ENCODE measurements at places on chromosomes 16 and 17.
A peak's percentile ranks its signal among the peaks of the same experiment; 100 is the strongest.

DNA sequence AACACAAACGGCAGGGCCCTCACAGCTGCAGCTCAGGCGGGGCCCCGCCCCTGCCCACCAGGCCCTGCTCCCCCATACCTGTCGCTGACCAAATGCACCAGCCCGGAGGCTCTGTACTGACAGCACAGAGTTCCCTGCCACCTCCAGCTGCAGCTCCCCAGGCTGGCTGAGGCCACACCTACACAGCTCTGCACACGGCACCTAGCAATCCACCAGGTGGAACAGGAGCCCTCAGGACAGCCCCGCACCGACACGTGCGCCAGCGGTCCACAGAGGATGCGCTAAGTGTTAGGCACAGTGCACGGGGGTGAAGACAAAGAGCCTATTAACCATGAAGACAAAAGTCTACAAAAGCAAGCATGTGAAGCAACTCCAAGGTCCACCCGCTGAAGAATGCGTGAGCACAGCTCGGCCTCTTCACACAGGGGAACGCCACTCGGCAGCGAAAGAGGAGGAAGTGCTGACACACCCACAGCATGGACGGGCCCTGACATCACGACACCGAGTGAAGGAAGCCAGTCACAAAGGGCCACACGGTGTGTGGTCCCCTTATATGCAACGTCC is 5.4 kb downstream of the ZCCHC14 start:
- no peak for DNase-seq

DNA sequence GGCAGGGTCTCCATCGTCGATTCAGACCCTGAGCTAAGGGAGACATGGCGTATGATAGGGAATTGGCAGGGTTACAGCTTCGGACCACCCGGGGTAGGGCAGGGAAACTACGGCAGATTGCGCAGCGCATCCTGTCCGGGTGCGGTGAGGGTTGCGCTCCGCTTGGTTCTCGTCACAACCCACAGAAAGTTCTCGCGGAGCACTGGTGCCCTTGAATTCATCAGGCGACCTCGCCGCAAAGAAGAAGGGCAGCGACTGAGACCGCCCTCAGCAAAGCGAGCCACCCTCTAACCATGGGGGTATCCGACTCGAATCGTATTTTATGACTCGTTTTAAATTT is 1.2 kb downstream of the HS3ST3B1 start:
- no peak for DNase-seq

DNA sequence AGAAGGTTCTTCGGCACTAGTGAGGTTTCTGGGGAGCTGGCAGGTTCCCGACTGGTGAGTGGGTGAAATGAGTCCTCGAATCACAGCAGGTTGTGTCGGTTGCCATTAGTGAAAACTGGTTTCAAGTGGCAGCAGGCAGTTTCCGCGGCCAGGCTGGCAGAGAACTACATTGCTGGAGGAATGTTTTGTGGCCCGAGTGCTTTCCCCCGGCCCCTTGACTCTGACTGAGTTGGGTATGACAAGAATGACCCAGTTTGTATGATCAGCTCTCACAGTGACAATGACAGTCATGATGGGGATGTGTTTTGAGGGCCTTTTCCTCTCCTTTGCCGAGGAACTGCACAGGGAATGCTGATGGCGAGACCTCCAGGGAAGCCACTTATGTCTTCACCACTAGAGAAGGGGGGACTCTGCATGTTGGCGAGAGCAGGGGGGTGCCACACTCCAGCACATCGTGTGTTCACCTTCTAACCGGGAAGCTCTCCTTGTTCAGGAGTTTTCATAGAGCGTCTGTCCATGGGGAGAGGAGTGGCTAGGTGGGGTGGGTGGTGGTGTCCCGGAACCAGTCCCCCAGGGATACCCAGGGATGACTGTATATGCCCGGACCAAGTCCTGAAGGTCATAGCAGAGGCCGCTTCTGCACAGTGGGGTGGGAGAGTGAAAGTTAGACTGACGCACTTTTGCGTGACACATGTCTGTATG is 206.0 kb upstream of the CHMP6 start:
- peak; percentile 28 for DNase-seq

GRCh38 chr17:81500047-81500446 is 12.6 kb downstream of the ACTG1 start:
- no peak for DNase-seq

DNA sequence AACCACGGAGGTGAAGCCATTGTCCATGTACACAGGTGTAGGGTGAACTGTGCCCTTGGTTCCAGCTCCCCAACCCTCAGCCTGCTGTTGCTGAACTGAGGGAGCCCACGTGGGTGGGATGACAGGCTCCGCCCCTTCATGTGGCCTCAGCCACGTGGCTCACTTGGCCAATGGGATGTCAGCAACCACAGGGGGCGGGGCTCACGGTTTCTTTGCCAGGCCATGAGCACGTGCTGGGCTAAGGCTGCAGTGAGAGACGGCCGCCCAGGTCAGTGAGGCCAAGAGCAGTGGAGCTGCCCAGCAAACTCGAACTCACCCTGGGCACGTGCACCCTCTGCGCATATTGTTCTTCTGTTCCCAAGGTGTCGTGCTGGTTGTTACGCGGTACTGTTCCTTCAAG is 282.6 kb downstream of the IRF8 start:
- no peak for DNase-seq

- no peak for DNase-seq
Measured at GRCh38 chr16:67407176-67407787, 9.0 kb downstream of the ZDHHC1 start.

- DNase-seq, result no peak
Measured at GRCh38 chr17:62911114-62911513, 54.9 kb upstream of the TANC2 start.

Measured in cerebellum (tissue), 4 donors.